ENCODE measurements at places on chromosomes 6 and 20.

DNA sequence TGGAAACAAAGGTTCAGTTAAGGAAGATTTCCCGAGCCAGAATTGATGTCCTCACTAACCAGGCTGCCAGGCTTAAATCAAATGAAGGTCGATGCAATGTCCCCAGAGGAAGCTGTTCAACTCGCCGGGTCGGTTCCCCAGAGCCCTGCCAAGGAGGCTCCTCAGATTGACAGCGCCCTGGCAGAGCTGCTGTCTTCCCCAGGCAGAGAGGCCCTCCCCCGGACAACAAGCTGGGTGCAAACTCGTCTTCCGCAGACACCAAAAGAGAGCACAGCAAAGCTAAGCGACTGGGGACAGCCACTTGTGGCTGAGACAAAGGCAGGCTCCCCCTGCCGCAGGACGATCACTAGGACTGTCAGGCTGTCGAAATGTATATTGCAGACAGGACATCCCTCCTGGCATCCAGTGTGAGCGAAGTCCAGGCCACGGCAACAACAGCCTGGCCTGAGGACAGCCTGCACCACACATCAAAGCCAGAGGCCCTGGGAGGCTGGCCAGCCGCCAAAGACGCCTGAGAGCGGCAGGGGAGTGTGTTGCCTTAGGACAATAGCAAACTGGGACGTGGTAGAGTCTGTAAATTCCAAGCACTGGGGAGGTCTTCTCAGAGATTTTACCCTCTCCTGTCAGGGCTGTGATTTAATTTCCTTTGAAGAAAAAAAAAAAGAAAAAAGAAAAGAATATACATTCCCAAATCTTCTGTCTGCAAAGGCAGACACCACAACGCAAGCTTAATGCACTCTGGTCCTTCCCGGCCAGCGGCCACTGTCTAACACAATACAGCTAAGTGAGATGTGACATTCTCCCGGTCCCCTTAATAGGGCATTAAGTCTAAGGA lies 99.1 kb downstream of the HIVEP2 start:
- DNase-seq: peak; percentile 24

GRCh38 chr6:14095437-14095836 lies 22.1 kb upstream of the CD83 start:
- no peak for DNase-seq

DNA sequence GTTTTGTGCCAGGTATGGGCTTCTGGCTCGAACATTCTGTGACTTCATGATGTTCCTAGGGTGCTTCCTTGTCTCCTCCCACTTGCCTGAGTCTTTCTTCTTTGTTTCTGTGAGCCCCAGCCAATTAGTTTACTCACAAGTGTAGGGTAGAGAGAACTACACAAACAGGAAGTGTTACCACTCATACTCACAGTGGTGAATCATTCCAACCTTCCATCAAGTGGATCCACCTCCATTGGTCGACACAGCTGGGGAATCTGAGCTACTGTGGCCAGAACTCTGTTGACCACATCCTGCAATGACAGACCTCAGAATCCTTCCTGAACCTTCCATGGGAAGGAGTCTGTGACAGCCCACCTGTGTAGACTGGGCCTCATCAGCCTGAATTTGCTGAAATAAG lies 76.8 kb downstream of the UNC5CL start:
- no peak for DNase-seq

- DNase-seq: no peak
Observed at GRCh38 chr6:19833947-19834346, 3.2 kb upstream of the ID4 start.

- DNase-seq: no peak
Observed at GRCh38 chr6:109308018-109308492, 74.2 kb downstream of the CD164 start.

GRCh38 chr6:154567695-154568220 lies 57.3 kb upstream of the CNKSR3 start:
- DNase-seq: no peak

DNA sequence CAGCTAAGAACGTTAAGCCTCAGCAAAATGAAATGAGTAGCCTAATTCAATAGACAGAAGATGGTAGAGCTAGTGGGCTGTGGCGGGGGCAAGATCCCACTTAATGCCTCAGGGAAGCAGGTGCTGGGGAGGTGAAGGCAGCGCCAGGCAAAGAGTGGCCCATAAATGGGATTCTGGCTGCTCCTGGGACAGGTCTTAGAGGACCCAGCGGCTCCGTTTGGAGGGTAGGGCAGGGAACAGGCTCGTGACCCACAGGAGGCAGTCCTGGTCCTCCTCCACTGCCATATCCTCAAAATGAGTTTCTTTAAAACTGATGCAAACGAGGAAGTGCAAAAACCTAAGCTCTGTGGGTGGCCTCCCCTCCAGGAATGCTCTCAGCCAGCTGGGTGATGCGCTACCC lies 32.7 kb downstream of the SAYSD1 start:
- no peak for DNase-seq

- no peak for DNase-seq
Observed at GRCh38 chr6:46940433-46941226, 18.9 kb upstream of the ADGRF5 start.

GRCh38 chr6:5481033-5481432 lies 219.7 kb downstream of the FARS2 start:
- peak; percentile 32 for DNase-seq

- DNase-seq: no peak
Observed at GRCh38 chr20:50845566-50846215, 50.8 kb downstream of the BCAS4 start.

- DNase-seq: no peak
Observed at GRCh38 chr6:16058201-16058928, 70.5 kb upstream of the MYLIP start.

GRCh38 chr6:169247991-169248390 lies 5.7 kb downstream of the THBS2 start:
- DNase-seq: no peak

DNA sequence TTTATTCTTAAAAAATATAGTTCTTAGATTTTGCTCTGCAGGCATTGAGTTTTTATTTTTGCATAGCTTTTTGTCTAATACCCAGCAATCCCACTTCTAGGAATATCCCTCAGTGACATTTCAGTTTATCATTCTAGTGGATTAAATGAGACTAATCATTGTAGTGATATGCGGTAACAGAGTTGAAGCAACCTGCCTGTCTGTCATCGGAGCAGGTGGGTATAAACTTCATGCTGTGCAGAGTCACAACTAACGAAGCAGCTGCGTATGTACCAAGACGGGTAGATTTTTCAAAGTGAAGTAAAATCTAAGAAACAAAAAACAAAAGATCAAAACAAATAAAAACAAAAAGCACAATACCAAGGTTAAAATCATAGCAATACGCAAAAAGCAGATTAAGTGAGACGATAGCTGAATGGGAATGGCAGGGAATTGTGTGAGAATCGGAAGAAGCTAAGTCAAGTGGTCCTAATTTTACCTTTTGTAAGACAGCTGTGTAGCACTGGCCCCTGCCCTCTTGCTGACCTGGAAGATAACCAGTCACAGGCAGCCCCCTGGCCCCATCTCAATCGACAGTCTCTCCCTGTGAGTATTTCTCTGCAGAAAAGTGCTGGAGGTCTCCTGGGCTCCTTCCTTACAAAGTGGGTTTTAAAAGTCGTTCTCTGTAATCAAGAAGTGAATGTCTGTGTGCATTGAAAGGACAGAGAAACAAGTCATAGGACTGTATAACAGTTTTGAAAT lies 169.2 kb downstream of the OR2B2 start:
- DNase-seq: no peak

GRCh38 chr6:18412644-18413043 lies 25.5 kb downstream of the RNF144B start:
- no peak for DNase-seq

DNA sequence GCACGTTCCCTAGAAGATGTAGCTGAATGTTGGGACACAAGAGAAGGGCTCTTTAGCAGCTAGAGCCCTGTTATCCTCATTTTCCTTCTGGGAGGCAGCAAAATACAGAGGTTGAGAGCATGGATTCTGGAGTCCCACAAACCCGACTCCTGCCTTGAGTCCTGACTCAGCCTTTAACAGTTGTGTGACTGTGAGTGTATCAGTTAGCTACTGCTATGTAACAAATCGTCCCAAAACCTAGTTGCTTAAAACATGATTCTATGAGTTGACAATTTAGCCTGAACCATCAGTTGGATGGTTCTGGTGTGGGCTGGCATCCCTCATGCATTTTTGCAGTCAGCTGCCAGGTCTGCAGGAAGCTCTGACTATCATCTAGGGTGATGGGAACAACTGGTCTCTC lies 54.6 kb downstream of the RBM38 start:
- DNase-seq: no peak

GRCh38 chr6:25714765-25715164 lies 39.8 kb upstream of the SLC17A4 start:
- no peak for DNase-seq

DNA sequence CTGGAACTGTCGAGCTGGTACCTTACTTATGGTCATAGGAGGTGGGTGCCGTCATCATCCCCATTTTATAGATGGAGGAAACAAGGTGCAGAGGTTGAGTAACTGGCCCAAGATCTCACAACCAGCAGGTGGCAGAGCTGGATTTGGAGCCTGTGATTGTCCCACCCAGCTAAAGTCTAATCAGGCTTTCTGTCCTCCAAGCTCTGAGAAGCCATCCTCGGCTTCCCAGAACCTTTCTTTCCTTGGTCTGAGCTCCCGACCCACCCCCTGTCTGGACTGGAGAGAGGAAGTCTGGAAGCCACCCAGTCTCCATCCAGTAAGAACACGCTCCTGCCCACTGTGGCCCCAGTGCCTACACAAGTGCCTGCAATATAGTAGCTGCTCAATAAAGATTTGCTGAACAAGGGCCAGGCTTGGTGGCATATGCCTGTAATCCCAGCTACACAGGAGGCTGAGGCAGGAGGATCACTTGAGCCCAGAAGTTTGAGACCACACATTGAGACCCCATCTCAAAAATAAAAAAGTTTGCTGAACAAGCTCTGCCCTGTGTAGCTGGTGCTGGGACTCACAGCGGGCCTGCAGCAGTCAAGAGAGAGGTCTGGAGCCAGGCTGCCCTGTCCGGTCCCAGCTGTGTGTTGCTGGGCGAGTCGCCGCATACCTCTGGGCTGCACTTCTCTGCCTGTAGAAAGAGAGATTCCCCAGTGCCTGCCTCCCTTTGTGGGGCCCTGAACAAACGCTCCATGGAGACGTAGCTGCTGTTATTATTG lies 32.5 kb upstream of the DLGAP4 start:
- DNase-seq: no peak

- DNase-seq: no peak
Observed at GRCh38 chr20:56808117-56808725, 179.1 kb downstream of the TFAP2C start.

DNA sequence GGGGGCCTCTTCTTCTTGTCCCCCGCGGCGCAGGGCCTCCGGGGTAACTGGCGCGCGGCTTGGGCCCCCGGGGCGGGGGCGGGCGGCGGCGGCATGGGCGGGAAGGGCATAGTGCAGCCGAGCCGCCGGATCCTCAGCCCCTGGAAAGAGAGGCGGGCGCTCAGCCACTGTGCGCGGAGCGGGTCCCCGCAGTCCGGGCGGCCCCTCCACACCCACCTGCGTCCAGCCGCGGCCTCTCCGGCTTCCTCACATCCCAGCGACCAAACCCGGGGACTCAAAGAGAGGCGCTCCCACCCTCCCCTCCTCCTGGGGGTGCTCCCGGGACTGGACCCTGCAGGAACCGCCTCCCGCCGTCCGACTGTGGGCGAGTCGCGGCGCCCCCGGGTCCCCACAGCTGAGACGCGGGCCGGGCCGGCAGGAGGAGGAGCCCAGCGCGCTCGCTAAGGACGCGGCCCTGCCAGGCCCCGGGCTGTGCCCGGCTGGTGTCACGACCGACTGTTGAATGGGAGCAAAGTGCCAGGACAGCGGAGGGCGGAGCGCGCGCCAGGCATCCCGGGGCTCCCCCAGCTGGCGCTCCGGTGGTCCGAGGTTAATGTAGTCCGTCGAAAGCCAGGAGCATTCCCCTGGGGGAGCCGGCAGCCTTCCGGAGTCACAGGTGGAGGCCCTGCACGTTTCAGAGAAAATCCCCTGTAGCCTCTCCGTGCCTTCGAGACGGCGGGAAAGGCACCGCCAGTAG lies at the start of gene PRR18:
TSS of gene PRR18 (minus strand) at position 360 of the 736 bp plus-strand sequence. CDS start at position 110, 250 bp downstream.
- no peak for DNase-seq
